ENCODE measurements at places on chromosomes 3 and 15.
A peak's percentile ranks its signal among the peaks of the same experiment; 100 is the strongest.

GRCh38 chr3:197595470-197596185 lies 39.9 kb upstream of the BDH1 start:
- DNase-seq: no peak
- H3K4me3 ChIP-seq: no peak overlapping the region
- H3K27ac ChIP-seq: no peak overlapping the region
- H3K27me3 ChIP-seq: peaks cover 4% of the 10 kb centered on the region

DNA sequence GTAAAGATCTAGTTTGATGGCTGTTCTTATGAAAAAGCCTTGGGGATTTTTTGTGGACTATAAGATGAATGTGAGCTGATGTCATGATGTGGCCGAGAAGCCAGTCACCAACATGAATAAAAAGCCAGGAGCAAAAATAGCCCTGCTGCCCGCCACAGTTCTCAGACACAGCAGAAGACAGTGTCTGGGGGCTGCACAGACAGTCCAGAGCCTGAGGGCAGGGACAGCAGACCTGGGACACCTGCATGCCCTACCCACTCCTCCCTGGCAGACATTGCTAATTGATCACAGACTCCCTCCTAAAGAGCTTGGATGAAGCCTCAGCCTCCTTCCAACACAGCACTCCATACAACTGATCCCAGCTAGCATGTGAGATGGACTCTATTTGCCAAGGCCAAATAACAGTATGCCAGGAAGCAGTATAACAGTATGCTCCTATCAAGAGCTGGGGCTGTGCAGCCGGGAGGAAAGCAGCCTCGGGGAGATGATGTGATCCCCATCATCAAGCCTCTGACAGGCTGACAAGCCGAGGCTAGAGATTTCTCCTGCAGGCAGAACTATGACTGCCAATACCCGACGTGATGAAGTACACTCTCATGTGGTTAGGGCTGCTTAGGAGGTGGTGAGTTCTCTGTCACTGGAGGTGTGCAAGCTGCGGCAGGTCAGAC lies 105.4 kb upstream of the RPL32 start:
- peaks cover 69% of the 10 kb centered on the region for H3K4me1 ChIP-seq
- H3K4me3 ChIP-seq: peak overlapping the region; percentile 63
- H3K27me3 ChIP-seq: no peaks in the 10 kb centered on the region
- H3K36me3 ChIP-seq: no peaks in the 10 kb centered on the region

GRCh38 chr3:143590660-143591059 lies 257.6 kb downstream of the SLC9A9 start:
- no peak overlapping the region for H3K4me3 ChIP-seq
- H3K36me3 ChIP-seq: peaks cover 11% of the 10 kb centered on the region
- no peaks in the 10 kb centered on the region for H3K4me1 ChIP-seq
- no peak for DNase-seq

GRCh38 chr3:70774641-70775040 lies 462.2 kb upstream of the MDFIC2 start:
- H3K4me1 ChIP-seq: no peaks in the 10 kb centered on the region
- no peaks in the 10 kb centered on the region for H3K27me3 ChIP-seq
- H3K4me3 ChIP-seq: no peak overlapping the region
- H3K36me3 ChIP-seq: no peaks in the 10 kb centered on the region
- H3K27ac ChIP-seq: no peak overlapping the region

DNA sequence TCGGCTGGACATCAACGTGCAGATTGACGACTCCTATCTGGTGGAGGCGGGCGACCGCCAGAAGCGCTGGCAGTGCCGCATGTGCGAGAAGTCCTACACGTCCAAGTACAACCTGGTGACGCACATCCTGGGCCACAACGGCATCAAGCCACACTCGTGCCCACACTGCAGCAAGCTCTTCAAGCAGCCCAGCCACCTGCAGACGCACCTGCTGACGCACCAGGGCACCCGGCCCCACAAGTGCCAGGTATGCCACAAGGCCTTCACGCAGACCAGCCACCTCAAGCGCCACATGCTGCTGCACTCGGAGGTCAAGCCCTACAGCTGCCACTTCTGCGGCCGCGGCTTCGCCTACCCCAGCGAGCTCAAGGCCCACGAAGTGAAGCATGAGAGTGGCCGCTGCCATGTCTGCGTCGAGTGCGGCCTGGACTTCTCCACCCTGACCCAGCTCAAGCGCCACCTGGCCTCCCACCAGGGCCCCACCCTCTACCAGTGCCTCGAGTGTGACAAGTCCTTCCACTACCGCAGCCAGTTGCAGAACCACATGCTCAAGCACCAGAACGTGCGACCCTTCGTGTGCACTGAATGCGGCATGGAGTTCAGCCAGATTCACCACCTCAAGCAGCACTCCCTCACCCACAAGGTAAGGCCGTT lies 34.2 kb downstream of the IDH2 start:
- H3K4me3 ChIP-seq: no peak overlapping the region
- H3K4me1 ChIP-seq: peaks cover 13% of the 10 kb centered on the region
- DNase-seq: no peak
- no peak overlapping the region for H3K27ac ChIP-seq

- H3K27ac ChIP-seq: no peak overlapping the region
- H3K4me1 ChIP-seq: no peaks in the 10 kb centered on the region
- peaks cover 48% of the 10 kb centered on the region for H3K36me3 ChIP-seq
- DNase-seq: no peak
- H3K27me3 ChIP-seq: peaks cover 4% of the 10 kb centered on the region
These were observed 73.4 kb upstream of the SLC2A2 start for GRCh38 chr3:171099911-171100310.
